Right ventricle myocardium inferior (tissue), 1 donor: ENCODE measurements at places on chromosomes 12 and 14. TPM values are rescaled to one million over a fixed set of nuclear protein-coding genes. Genes with fewer than 3 reads are reported as not detected.

The KRT1 gene
- not detected for total RNA-seq

GRCh38 chr14:28297559-28297958 lies 469.0 kb upstream of the FOXG1 start:
- no peak for DNase-seq

GRCh38 chr14:99649219-99649618 lies 4.3 kb downstream of the HHIPL1 start:
- peak; percentile 45 for DNase-seq

- DNase-seq, result no peak
These were observed 37.1 kb downstream of the CMAS start for GRCh38 chr12:22083167-22083566.

GRCh38 chr12:25583545-25583944 lies 30.5 kb upstream of the LMNTD1 start:
- no peak for DNase-seq

DNA sequence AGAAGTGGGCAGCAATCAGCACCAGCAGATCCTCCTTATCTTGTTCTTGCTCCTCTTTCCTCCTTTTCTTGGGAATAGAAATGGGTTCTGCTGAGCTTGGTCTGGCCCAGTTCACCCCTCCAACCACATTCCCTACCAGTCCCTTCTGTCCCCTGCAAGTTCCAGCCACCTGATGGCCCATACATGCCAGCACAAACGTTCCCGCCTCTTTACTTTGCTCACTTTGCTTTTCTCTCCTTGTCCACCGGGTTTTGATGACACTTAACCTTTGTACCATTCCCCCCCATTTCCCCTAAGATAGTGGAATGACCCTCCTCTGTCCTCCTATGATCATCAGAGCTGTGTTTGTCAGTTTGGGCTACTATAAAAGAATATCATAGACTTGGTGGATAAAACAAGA lies 23.4 kb upstream of the EML1 start:
- DNase-seq, result no peak

GRCh38 chr12:27109334-27110028 lies 27.1 kb upstream of the C12orf71 start:
- no peak for DNase-seq
